Stimulated activated CD8-positive, alpha-beta memory T cell treated with anti-CD3 and anti-CD28 coated beads, Interleukin-12 subunit alpha, Interleukin-12 subunit beta, amount 100 ng/mL, for 4 hours (primary cell): ENCODE measurements at places on chromosomes 2 and 18.

DNA sequence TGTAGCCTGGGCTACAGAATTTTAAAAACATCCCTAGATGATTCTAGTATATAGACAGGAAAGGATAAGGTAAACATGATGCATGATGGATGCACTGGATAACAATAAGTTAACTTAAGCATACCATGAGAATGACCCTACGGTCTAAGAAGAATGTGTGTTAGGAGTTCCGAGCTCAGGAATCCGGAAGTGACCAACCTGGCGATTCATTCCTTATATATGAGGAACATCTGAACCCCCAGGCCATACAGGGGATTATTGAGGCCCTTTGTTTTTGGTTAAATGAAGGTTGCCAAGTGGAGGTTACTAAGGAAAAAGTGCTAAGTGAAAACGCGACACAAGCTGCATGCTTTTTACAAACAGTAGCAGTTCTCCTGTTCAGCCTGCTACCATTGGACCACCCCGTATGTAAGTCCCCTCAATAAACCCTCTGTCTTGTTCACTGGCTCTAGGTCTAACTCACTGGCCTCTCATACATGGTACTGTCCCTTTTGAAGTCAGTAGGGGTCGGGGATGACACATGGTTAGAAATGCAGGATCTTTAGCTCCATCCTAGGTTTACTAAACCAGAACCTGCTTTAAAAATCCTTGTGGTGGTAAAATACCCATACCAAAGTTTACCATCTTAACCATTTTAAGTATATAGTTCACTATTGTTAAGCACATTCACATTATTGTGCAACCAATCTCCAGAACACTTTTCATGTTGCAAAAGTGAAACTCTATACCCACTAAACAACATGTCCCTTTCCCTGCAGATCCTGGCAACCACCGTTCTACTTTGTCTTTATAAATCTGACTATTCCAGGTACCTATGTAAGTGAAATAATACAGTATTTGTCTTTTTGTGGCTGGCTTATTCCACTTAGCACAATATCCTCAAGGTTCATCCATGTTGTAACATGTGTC lies 111.0 kb upstream of the MAP4K3 start:
- DNase-seq: no peak

GRCh38 chr18:10225300-10225699 lies 229.1 kb upstream of the APCDD1 start:
- DNase-seq: no peak

DNA sequence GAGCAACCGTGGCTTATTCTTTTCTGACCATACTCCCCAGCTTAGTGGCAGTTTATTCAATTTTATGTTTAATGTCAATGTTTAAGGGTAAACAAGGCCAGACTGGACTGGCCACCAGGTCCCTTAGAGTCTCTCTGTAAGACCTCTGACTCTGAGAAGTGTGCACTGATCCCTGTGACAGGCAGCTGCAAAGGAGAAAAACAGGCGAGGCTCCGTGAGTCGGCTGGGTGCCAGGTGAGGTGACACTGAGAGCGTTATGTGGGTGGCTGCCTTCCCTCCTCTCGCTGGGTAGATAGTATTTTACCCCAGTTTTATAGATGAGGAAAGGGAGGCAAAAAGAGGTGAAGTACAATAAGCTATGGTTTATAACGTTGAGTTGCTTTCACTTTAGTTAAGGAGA lies 139.4 kb upstream of the HDAC4 start:
- no peak for DNase-seq

DNA sequence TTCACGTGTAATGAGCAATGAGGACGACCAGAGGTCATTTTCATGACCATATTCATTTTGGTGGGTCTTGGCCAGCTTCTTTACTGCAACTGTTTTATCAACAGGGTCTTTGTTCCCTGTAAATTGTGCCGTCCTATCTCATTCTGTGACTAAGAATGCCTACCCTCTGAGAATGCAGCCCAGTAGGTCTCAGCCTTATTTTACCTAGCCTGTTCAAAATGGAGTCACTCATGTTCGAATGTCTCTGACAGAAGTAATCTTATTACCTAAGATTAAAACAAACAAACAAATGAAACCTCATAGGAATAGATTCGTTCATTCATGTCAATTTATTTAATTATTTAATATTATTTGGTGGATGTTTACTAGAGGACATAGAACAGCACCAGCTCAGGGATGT lies 714.8 kb downstream of the ADCYAP1 start:
- DNase-seq: no peak

DNA sequence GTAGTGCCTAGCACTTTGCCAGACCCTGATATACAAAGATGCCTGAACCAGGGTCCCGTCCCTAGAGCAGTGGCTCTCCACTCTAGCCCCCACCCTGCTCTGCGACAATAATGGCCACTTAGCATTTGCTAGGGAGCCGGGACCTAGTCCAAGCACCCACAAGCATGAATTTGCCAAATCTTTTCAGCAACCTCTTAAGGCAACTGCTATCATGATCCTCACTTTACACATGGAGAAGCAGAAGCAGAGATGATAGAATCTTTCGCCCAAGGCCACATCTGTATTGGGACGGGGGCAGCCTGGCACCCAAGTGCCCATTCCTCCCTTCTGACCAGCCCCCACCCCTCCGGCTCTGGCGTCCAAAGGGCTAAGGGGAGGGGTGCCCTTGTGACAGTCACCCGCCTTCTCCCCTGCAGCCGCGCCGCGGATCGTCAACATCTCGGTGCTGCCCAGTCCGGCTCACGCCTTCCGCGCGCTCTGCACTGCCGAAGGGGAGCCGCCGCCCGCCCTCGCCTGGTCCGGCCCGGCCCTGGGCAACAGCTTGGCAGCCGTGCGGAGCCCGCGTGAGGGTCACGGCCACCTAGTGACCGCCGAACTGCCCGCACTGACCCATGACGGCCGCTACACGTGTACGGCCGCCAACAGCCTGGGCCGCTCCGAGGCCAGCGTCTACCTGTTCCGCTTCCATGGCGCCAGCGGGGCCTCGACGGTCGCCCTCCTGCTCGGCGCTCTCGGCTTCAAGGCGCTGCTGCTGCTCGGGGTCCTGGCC lies 13.0 kb downstream of the SIGLEC15 start:
- DNase-seq: no peak

DNA sequence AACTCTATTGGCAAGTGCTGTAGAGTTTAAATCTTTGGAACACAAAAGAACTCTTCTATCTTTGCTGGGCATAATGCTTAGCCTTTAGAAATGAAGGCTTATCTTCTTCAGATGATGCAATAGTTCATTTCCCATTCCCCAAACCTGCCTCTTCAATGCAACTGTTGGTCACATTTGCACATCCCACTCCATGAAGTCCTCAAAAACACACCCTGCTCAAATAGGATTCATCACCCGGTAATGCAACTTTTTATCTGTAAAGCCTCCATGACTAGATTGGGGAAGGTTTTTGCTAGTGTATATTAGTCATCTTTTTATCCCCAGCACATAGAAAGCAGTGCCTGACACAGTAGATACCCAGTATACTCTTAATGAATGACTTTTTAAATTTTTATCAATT lies 376.4 kb downstream of the RBM43 start:
- no peak for DNase-seq

DNA sequence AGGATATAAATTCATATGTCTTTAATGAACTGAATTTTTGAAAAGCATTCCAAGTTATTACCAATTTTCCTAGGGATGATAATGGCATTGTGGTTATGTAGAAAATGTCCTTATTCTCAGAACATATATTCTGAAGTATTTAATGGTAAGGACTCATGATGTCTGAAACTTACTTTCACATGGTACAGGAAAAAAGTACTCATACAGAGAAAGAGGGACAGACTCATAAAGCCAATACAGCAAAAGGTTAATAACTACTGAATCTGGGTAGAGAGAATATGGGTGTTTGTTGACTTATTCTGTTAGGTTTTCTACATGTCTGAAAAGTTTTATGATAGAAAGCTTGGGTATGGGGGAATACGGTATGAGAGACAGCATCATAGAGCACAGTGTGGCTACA lies 84.3 kb upstream of the SERTAD2 start:
- no peak for DNase-seq

DNA sequence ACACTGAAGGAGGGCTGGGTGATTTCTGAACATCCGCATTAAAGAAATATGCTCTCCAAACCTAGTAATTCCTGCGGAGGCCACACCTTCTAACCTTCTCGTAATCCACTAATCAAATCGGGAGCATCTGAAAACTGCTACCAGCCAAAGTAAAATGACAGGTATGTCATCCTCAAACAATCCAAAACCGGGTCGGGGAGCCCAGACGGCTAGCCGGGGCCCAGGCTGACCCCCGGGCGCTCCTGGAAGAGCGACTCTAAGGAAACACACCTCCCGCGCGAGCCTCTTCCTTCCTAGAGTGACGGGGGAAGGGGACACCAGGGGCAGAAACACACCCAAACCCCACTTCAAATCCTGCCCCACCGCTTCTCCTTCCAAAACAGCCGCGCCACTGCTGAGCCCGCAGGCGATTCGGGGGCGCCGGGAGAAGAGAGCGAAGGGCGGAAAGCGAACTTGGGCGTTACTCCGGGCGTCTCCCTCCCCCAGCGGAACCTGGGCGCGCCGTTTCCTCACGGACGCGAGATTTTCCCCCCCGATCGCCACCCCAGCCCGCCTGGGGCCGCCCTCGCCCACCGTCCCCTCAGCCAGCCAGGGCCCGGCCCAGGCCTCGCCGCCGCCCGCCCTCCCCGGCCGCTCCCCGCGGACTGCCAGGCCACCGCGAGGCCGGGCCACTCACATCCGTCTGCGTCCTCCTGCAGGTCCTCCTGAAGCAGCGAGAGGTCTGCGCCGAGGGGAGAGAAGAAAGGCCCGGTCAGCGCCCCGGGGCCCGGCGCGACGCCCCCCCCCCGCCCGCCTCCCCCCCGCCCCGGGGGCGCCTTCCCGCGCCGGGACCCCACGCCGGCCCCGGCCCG lies 584 bp downstream of the PPP4R1 start:
- peak; percentile 17 for DNase-seq

DNA sequence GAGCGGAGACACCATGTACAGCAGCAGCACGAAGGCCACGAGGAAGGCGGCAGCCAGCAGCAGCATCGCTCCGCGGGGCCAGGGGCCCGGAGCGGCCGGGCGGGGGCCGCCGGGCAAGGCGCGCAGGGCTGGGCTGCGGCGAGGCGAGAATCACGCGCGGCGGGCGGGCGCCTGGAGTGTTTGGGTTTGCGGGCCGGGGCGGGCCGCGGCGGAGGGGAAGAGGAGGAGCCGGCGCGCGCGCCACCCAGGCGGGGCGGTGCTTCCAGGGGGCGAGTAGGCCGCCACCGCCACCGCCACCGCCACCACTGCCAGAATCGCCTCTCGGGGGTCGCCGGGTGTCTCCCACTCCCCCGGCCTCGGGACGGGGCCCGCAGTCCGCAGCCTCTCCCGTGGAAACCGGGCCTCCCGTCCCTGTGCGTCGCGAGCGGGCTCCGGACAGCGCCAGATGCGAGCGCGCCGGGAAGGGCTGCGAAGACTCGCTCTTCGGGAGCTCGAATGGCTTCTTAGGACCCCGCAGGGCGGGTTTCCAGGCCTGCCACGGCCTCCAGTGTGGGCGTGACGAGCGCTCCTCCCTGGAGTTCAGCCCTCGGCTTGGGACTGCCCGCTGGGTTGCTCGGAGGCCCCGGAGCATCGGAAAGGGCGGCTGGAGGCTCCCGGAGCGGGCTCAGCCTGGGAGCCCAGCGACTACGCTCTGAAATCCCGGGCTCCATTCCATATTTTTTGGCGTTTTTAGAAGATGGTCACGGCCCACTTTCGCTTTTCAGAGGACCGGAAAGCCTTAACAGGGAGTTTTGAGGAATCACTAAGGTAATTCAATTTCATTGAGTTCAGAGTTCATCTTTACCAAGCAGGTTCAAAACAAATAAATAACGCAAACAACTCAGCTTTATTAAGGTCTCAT lies at the start of gene KDSR:
KDSR (minus strand) TSS at position 154 of the 901 bp plus-strand sequence; CDS start at position 66, 88 bp downstream.
- DNase-seq: peak; percentile 70

- DNase-seq: no peak
Observed at GRCh38 chr2:168369031-168369430, 87.0 kb upstream of the CERS6 start.

DNA sequence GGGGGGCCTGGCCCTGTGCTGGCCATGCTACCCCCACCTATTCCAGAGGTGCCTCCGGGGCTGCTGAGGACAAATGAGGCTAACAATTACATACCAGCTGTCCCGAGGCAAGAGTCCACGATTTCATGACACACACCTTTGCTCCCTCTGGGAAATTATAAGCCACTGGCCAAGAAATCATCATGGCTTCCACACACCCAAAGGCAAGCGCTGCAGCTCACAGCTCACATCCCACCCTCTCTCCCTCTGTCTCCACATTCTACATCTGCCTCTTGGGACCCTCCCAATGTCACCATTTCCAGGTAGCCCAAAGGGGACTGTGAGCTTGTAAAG lies 134.4 kb downstream of the HDAC4 start:
- no peak for DNase-seq
